ENCODE measurements at places on chromosomes 1 and 21.

GRCh38 chr1:172398193-172398592 is 22.3 kb upstream of the C1orf105 start:
- DNase-seq = no peak

DNA sequence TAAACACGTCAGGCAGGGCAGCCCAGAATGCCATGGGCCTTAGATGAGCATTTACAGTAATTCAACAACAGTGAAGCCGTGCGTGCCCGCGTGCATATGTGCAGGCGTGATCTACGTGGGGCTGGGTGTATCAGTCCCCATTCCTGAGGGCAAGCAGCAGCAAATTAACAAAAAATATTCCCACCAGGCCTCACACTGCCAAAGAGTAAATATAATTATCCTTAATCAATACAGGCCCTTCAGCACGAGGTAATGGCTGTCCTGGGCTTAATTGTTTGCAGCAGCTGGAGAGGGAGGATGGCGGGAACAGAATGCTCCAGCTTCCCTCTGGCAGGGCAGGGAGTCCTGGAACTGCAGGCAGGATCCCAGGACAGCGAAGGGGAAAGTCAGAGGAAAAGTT is 91.8 kb downstream of the DDX20 start:
- DNase-seq = no peak

DNA sequence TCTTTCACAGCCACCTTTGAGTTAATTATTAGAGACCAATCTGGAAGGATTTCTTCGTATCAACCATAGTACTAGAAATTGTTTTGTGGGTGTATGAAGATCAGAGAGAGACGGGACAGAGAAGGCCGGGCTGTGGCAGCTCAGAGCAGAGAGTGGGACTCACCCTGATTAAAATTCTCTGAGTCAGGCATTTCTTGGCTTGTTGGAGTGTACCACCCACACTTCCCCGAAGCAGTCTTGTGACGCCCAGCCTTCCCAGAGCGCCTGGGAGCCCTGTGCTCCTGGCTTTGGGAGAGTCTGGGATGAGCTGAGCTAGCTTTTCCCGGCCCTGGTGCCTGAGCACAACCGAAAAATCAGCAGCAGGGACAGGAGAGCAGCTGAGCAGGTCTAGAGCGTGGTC is 19.4 kb downstream of the PLEKHM2 start:
- DNase-seq = no peak

DNA sequence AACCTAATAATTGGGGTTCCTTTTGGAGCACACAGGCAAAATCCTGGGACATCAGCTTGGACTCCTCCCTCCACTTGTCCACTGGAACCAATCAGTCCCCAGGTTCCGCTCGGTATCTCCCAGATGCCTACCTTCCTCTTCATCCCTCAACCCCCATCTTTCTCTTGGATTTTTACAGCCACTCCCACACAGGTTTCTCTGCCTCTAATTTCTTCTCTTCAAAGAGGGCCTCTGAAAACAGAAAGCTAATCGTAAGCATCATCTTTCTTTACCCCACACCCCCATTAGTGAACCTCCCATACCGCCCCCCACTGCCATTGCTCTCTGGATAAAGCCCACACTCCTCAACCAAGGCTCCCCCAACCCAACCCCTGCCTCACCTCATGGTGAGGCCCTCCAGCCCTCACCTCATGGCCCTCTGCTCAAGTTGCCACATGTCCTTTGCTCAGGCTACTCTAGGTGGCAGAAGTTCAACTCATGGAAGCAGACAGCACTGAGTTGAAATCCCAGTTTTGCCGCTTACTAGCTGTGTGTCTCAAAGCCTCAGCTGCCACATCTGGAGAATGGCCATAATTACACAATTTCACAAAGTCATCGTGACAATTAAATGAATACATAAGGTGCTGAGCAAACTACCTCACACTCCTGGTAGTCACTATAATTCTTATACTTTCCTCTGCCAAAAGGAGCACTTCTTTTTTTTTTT is 18.1 kb upstream of the WASF2 start:
- no peak for DNase-seq
